Epithelial cell of proximal tubule (primary cell): ENCODE measurements at places on chromosomes 5 and 9. TPM values are rescaled to one million over a fixed set of nuclear protein-coding genes. Genes with fewer than 3 reads are reported as not detected.
A peak's percentile ranks its signal among the peaks of the same experiment; 100 is the strongest.

TPRN gene
- 10.5 and 13.5 TPM in 2 replicates for total RNA-seq

- DNase-seq = peak; percentile 93
Observed at GRCh38 chr9:114551750-114552685, 35.6 kb upstream of the ATP6V1G1 start.

GRCh38 chr9:27864644-27865438 lies 291.6 kb upstream of the C9orf72 start:
- DNase-seq = peak; percentile 94

DNA sequence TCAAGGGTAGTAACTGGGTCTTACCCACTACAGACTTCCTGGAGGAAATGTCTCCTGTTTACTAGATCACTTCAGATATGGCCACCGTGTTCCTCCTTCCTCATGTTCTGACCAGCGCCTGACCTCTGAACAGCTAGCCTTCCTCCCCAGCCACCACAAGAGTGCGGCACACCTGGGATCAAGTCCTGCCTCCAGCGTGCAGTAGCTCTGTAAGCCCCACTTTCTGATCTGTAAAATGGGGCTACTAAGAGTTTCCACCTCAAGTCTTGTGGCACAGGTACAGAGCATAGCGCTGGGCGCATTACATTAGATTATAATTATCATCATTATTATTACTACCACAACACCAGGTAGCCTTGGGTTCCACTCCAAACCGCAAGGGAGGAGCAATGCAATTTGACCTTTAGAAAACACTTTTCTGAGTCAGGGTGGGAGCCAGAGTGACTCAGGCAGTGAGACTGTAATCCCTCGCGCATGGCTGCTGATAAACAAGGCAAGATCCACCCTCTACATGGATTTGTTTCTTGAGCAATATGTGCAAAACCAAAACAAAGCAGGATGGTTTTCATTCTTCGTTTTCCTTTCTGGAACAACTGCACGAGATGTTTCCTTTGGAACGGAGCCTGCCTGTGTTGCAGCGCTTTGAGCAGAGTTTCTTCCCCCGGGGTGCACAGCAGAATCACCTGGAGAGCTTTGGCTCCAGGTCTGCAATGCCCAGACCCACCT lies 65.0 kb upstream of the ANGPTL2 start:
- DNase-seq = peak; percentile 94

WWC1 gene
- 87.2 and 94.5 TPM in 2 replicates for total RNA-seq

DNA sequence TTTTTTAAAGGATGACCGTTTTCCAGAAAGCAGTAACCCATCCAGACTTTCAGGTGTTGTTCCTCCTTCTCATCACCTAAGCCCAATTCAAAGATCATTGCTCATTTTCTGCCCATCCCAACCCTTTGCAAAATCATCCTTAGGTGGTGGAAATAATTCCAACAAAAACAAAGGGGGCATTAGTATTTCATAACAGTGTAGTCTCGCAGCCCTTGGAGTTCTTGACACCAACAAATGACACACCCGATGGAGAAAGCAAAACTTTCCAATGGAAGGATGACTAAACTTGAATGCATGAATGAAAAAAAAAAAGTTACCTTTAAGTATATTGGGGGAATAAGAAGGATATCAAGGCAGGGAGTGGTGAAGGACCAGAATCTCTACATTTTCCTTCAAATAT lies 117.0 kb downstream of the PAPPA start:
- no peak for DNase-seq

NUTM2G gene
- total RNA-seq = not detected in 2 replicates

- DNase-seq = no peak
Observed at GRCh38 chr5:138658676-138659075, 83.5 kb upstream of the HSPA9 start.

NSA2 gene
- total RNA-seq = 99.4 and 143 TPM in 2 replicates

DNA sequence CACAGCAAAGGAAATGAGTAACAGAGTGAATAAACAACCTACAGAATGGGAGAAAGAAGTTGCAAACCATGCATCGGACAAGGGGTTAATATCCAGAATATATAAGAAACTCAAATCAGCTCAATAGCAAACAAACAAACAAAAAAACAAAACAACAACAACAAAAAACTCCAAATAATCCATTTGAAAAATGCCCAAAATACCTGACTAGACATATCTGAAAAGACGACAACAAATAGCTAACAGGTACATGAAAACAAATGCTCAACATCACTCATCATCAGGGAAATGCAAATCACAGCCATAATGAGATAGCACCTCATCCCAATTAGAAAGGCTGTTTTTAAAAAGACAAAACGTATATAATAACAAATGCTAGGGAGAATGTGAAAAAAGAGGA lies 111.2 kb downstream of the TRPM3 start:
- no peak for DNase-seq

GPX8 gene
- total RNA-seq = 38.8 and 58.5 TPM in 2 replicates

- DNase-seq = no peak
Observed at GRCh38 chr5:61589946-61590345, 257.9 kb downstream of the ZSWIM6 start.

DNA sequence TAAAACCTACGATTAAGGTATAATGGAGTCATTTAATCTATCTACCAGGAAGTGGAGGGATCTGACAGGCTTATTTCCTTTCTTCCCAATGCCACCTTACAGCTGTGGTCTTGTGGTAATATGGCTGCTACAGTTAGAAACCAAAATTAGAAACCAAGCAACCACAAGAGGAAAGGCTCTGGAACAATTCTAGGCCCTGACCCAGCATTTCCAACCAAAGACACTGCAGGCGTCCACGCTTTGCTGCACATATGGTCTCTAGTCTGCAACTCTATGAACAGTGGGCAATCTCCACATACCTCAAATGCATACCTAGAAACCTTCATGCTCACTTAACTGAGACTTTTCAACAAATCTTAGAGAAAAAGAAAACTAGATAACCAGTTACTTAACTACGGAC lies 339.1 kb downstream of the NFIB start:
- peak; percentile 74 for DNase-seq

GRCh38 chr9:3773362-3774060 lies 247.7 kb upstream of the RFX3 start:
- no peak for DNase-seq

TAF11L6 gene
- total RNA-seq = not detected in 2 replicates

GPRIN1 gene
- total RNA-seq = 34.0 and 40.2 TPM in 2 replicates

C7 gene
- not detected in 2 replicates for total RNA-seq

GRCh38 chr9:68740561-68740960 lies 35.5 kb downstream of the PIP5K1B start:
- no peak for DNase-seq

- DNase-seq = no peak
Observed at GRCh38 chr9:112654282-112654681, 63.6 kb downstream of the INIP start.

DNA sequence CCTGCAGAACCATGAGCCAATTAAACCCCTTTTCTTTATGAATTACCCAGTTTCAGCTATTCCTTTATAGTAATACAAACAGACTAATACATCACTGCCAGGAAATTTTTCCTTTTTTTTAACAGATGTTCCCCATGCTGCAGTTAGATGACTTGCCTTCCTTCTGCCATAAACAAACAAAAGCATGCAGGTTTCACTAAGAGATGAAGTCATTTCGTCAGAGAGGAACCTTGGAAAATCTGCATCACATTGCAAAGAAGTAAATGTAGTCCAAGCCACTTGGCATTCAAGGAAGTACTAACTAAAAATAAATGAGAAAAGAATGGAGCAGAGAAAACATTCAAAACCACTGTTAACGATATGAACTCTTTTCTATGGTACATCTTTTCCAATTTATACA lies 194.1 kb upstream of the EFNA5 start:
- no peak for DNase-seq

GRCh38 chr9:81082221-81082620 lies 607.1 kb downstream of the TLE1 start:
- DNase-seq = no peak

FOXI1 gene
- not detected in 2 replicates for total RNA-seq

DNA sequence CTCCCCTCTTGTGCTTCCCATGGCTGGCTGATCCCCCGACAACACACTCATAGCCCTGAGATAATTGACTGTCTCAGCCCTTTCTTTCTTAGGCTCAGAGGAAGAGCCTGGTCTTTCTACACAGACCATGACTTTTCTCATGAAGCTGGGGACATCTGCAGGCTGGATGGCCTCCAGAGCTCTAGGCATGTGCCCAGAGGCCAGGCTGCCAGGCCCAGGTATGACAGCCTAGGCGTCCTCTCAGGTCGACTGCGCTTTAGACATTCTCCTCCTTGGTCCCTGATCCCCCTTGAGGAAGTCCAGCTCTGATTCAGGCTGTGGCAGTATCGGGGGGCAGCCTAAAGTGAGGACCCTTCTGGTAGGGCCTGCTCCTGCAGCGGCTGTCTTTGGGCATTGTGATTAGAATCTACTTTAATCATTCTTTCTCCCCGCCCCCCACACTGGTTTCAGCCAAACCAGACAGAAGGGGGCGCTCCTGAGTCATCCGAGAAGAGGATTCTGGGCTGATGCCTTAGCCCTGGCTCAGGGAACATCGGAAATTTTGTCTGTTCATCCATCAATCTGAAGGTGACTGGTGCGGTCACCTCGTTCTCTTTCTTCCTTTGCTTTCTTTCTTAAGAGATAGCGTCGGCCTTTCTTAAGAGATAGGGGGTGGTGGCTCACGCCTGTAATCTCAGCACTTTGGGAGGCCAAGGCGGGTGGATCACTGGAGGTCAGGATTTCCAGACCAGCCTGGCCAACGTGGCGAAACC lies 66.5 kb upstream of the HSPA9 start:
- DNase-seq = no peak

DIPK1B gene
- total RNA-seq = 11.4 and 20.3 TPM in 2 replicates
